ENCODE measurements at places on chromosomes 16 and 17.

DNA sequence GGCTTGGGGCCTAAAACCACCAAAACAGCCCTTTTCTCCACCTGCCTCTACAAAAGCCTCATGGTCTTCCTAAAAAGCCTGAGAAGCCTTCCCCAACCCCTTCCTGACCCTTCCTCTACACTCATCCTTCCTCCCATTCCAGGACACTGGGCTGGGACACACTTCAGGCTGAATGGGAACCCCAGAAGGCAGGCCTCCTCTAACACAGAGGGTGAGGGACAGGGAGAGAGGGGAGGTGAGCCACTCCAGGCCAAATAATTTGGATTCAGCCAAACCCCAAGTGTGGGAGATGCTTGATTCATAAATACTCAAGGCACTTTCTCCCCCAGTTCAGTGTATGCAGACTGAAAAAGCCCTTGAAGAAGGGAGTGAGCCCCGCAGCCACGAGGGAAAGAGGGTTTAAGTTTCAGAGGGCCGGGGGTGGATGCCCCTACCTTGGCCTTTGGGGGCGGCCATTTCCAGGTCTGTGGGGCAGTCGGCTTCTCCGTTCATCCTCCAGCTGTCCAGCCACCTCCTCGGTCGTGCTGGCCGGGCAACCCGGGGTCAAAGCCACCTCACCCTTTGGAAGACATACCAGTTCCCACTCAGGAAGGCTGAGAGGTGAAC is 1.6 kb downstream of the UBTF start:
- no peak for DNase-seq

- DNase-seq: no peak
These were observed 9.2 kb upstream of the PRR29 start for GRCh38 chr17:63988741-63989621.

- DNase-seq: no peak
These were observed 32.8 kb upstream of the HAS3 start for GRCh38 chr16:69072640-69072974.

GRCh38 chr16:78742501-78743283 is 643.2 kb downstream of the WWOX start:
- DNase-seq: peak; percentile 92

GRCh38 chr16:47712276-47713224 is 251.4 kb downstream of the PHKB start:
- no peak for DNase-seq

- peak; percentile 57 for DNase-seq
These were observed 15.6 kb upstream of the ZFPM1 start for GRCh38 chr16:88437367-88437964.

GRCh38 chr16:22235839-22236745 is 30.0 kb downstream of the EEF2K start:
- no peak for DNase-seq

DNA sequence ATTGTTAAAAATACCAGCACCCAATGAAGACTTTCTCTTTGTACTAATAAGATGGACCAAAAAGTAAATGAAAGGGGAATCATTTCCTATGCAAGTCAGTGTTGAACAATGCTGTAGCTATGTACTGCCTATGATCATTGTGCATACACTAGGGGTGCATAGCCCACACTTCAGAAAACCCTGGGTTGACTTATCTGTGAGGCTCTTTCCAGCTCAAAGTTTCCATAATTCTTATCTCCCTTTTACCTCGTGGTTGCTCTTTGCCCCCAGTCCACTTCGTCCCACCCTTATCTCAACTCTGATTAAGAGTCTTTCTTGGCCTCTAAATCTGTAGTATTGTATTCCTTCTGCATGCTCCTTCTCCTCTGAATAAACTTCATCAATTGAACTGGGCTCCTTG is 336.8 kb downstream of the SHISA9 start:
- DNase-seq: no peak

- DNase-seq: no peak
These were observed at the start of gene RGS11 for GRCh38 chr16:275786-276232. Gene RGS11, minus strand, starts transcription at chr16:275944. Its CDS starts 33 bp downstream, at chr16:275911.

GRCh38 chr16:85529489-85530369 is 83.4 kb upstream of the GSE1 start:
- no peak for DNase-seq

DNA sequence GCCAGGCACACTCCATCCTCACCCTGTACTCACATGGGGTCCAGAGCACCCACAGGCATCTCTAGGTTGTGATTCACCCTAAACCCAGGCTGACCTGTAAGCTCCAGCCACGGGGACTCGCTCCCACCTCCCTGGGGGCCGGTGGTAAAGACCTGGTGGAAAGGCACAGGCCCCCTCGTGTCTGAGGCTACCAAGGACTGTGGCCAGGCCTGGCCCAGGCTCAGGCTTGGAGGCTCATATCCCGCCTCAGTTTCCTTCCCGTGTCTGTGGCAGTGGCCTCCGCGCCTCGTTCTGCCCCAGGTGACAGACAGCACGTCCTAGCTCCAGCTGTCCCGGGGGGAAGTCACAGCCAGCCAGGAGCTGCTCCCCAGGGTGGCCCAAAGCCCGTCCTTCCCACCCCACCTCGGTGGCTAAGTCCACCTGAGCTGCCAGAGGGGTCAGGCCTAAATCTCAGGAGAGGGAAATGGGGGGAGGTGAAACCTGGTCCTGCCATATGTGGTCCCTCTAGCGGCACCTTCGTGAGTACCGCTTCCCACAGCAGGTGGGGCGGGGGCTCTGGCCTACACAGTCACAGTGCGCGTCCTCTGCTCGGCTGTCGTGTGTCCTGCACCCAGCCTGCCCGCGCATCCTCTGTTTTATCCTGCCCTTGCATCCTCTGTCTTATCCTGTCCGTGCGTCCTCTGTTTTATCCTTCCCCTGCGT is 12.6 kb downstream of the CDH15 start:
- DNase-seq: no peak

GRCh38 chr16:47386201-47386718 is 74.6 kb downstream of the ITFG1 start:
- DNase-seq: no peak

DNA sequence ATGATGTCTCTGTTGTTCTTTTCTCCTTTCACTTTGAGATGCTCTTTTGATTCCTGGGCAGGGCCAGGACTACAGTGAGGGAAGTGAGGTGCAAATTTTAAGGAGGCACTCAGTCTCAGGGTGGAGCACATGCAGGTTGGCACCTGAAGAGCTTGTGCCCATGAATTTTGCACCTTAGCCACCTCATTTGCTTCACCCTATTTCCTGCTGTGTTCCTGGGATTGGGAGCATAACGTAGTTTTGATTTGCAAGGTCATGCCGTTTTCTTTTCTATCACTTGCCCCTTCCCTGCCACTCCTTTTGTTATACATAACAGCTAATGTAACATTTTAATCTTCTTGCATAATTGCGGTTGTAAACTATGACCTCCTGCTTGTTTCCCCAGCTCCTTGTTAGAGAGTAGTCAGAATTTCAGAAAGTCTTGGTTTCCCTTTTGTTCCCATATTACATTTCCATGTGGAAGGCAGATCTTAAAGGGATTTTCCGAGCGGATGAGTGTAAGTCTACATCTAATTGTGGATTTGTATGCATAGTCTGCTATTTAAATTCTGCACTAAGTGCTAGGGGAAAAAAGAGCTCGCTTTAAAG is 9.8 kb downstream of the PMFBP1 start:
- no peak for DNase-seq

GRCh38 chr17:48100591-48101011 is 677 bp downstream of the CBX1 start:
- no peak for DNase-seq

DNA sequence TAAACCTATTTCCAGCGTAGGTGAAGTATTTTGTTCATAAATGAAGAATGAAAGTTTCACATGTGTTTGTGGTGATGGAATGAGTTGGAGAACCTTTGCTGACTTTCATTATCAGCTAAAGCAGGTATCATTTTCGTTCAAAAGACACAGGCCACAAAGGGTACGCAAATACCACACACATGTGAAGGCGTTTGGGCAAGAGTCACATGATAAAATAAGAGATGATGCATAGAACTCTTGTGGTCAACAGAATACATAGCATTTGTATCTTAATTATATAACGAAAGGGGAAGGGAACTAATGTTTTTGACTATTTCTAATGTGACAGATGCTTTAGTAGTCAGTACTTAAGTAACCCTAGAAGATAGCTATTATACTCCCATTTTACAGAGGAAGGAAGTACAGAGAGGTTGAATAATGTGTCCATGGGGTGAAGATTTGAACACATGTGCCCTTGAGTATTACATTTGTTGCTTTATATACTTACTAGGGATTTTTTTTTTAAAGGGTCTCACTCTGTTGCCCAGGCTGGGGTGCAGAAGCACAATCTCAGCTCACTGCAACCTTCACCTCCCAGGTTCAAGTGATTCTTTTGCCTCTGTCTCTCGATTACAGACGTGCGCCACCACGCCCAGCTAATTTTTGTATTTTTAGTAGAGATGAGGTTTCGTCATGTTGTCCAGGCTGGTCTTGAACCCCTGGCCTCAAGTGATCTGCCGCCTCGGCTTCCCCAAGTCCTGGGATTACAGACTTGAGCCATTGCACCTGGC is 4.8 kb downstream of the RPA1 start:
- peak; percentile 43 for DNase-seq

DNA sequence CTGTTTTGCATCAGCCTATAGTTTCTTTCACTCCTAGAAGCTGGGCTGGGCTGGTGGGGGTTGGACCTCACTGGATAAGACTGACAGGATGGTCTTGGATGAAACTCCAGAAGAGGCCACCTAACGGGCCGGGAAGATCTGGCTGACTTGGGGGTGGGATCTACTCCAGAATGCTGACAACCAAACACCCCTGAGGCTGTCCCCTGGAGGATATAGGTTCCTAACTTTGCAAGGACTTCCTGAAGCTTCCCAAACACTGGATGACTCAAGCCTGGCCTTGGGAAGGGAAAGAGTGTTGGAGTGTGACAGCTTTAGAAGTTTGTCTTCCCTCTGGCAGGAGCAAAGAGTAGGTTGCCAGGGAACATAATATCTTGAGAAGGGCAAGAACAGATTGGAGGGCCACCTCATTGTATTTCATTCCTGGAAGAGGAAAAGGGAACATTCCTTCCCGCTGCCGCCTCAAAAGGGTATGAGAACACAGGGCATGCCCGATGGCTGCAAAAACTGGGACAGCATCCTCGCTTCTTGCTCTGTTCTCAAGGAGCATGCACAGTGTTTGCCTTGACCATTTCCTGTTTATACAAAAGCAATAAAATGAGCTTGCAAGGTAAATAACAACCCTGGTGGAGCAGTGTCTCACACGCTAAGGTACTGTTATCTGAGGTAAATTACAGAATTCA is 6.8 kb upstream of the CYB5B start:
- no peak for DNase-seq

DNA sequence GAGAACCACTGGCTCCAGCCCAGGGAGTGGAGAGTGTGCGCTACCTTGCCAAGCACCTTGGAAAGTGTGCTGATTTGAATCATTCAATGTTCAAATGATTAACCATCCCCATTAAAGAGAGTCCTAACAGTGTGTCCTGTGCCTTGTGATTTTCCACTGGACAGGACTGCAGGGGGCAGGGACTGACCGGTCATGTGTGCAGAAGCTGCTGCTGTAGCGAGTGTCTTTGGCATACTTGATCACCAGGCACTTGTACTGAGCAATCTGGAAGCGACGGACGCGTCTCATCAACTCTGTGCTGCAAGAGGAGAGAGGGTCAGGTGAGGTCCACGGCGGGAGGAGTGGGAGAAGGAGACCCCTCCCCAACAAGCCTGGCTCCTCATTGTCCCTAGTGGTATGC is 2.0 kb downstream of the TK1 start:
- DNase-seq: no peak

GRCh38 chr16:73047536-73048291 is at the start of gene ZFHX3:
Gene ZFHX3, minus strand, starts transcription at chr16:73048128. Its CDS starts 87,983 bp downstream, at chr16:72960145.
- peak; percentile 26 for DNase-seq

- peak; percentile 82 for DNase-seq
These were observed 3.2 kb downstream of the CCR7 start for GRCh38 chr17:40561871-40562611.

GRCh38 chr17:9330141-9330540 is 245.5 kb downstream of the STX8 start:
- DNase-seq: no peak

GRCh38 chr17:46044286-46044928 is 45.4 kb downstream of the STH start:
- DNase-seq: peak; percentile 66

- DNase-seq: peak; percentile 57
These were observed 104.3 kb downstream of the STXBP4 start for GRCh38 chr17:55072898-55073297.

GRCh38 chr16:81638286-81638945 is 140.7 kb upstream of the PLCG2 start:
- DNase-seq: no peak

DNA sequence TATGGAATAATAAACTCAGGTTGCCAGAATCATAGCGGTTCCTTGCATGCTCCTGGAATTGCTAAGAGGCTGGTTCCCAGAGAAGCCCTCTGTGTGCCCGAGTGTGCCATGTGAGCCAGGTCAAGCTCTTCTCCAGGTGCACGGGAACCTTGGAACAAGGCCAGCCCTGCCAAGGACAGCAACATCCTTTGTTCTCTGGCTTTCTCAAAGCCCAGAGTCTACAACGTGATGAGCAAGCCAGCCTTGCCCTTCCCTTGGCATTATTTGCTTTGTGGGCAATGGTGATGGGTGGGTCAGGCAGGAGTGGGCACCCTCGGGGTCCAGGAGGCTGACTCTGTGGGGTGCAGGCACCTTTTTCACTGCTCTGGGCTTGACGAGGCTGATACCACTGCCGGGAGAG is 14.2 kb upstream of the SEC14L1 start:
- no peak for DNase-seq

DNA sequence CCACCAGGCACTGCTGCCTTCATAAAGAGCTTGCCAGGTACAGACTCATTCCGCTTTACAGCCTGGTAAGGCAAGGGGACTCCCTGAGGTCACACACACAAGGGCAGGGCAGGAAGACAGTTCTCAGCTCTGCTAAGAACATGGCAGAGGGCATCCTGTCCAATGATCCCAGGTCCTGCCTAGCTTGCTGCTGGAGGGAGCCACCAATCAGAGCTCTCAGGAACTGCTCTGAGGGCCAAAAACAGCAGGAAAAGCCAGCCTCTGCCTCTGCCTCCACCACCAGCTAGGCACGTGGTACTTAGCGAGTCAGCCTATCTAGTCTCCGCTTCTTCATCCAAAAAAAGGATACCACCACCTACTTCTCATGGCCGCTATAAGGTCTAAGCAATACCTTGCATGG is 66.1 kb downstream of the GTF3C1 start:
- no peak for DNase-seq

- DNase-seq: peak; percentile 84
These were observed 10.9 kb downstream of the RARA start for GRCh38 chr17:40319651-40320540.

DNA sequence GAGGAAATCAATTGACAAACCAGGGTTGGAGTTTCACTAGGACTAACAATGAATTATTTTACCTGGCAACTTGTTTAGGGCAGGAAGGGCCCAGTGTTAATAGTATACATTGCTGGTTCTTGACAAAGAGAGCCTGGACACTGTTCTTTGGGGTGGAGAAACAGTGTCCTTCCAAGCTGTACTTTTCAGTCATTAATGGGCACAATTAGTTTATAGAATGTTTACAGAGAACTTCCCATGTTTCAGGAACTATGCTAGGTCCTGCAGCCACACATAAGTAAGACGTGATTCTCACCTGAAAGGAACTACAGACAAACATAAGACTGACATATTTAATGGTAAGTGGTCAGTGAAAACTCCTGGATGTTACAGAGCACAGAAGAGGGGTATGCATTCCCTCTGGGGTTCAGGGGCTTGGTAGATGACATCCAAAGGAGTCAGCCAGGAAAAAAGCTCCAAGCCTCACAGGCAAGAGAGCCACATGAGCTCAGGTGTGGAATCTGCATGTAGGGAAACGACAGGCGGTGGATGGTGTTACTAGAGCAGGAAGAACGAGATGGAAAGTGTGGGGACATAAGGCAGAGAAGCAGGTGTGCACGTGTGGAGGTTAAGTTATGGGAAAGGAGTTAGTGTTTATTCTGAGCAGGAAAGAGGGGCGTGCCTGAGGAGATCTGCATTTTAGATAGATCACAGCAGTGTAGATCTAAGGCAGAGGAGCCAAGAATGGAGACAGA is 3.8 kb upstream of the DYNLL2 start:
- DNase-seq: no peak

Measured in CD4-positive, alpha-beta T cell treated with Interleukin-2 at 100 ng/mL for 4 hours (primary cell).